ENCODE measurements at places on chromosomes 2 and 18.

DNA sequence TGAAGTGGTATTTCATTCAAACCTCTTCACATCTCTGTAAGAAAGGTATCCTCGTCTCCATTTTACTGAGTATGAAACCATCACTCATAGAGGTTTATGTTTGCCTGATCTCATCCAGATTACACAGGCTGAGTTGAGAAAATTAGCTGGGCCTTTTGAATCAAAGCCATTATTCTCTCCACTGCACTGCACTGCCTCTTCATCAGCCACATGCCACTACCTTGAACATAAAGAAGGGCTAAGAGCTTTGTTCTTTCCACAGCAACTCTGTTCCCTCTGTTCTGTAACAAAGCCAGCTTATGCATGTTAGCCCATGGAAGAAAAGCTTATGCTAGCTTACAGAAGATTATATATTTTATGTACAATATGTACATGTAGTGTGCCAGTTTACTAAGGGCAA is 362.6 kb upstream of the DLGAP1 start:
- no peak for DNase-seq

DNA sequence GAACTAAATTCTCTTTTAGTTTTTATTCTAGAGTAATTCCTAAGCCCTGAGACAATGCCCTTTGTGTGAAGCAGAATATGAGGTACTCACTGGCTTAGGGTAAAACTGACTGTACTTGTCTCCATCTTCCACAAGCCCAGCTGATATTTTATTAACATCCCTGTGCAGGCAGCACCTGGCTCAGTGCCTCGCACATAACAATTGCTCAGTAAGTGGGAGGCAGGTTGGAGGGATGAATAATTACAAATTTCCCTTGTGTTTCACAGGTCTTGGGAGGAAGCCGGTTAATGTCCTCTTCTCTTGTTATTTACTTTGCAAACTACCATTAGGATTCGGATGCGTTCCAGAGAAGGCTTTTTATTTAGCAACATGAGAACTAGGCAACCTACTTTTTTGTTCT is 249.8 kb upstream of the FSHR start:
- DNase-seq, result peak; percentile 6

GRCh38 chr18:9838144-9838877 is 47.5 kb upstream of the TXNDC2 start:
- peak; percentile 85 for DNase-seq

DNA sequence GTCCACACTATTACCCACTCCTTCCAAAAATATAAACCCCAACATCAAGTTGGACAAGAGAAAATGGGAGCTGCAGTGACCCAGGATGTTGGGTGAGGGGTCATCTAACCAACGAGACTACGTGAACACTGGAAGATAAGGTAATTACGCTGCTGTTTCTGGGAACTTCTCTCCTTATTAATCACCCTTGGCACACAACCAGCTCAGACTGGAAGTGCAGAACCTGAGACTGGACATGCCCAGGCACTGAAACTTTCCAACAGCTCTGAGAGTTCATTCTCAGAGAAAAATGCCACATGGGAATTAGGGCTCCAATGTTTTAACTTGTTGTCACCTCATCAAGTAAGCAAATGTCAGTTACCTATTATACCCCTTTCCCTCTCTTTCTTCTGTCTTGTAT is 135.3 kb downstream of the CCDC148 start:
- DNase-seq, result no peak

- DNase-seq, result no peak
These were observed 123.2 kb downstream of the KCTD1 start for GRCh38 chr18:26425148-26425531.

DNA sequence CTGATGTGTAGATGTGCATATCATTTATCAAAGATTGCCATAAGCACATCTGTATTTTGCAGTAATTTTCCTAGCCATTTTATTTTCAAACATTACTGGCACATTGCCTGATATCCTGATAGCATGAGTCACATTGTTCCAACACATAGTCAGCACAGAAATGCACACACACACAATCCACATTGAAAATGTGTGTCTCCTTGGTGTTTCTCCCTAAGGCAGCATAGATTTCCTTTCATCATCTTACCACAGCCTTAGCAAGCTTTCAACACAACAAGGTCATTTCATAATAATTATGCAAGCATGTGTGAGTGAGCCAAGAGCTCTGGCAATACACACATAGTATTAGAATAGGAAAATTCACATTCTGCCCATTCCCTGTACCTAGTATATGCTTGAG is 245.4 kb upstream of the MEIS1 start:
- no peak for DNase-seq

DNA sequence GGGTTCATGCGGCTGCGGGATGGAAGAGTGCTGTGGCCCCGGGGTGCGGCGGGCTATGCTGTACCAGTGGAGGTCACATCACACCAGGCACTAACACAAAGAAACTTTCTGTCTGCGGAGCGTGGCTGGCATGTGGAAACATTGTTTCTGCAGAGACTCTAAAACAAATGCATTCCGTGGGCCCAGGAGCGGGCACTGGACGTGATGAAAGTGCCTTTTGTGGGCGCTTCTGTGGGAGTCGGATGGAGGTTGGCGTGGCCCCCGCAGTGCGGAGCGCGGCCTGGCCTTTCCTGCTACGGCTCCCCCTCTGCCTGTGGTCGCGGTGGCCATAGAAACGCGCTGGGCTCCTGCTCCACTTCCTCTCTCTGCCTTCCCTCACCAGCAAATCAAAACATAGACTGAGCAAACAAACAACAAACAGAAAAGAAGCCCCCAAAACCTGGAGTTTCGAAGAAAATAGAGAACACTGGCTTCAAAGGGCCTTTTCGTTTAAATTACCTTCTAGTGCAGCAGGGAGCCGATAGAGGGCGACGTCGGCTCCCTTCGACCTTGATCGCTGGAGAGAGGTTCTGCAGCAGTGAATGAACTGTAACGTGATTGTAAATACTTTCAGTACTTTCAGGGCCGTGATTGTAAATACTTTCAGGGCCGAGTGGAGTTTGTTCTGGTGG is 51.4 kb downstream of the KIF5C start:
- DNase-seq, result peak; percentile 28

Data from NT2/D1 (cell line).